ENCODE measurements at places on chromosomes 6 and 20.
A peak's percentile ranks its signal among the peaks of the same experiment; 100 is the strongest.

DNA sequence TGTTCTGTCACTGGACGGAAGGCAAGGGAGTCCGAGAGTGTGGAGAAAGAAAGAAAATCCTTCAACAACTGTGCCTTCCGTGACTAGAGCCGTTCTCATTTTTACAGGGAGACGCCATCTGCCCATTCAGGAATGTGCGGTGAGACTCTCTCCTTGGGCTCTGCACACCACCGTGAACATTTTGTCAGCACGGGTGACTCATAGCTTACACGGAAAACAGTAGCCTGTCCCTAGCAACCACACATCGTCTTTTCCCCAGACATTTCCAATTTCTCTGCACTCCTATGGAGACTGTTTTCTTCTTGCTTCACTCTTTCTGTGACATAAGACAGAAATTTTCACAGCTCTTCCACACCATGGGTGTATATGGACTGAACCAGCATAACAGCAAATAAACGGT, 55.1 kb downstream of the TBXT start:
- no peak for DNase-seq

DNA sequence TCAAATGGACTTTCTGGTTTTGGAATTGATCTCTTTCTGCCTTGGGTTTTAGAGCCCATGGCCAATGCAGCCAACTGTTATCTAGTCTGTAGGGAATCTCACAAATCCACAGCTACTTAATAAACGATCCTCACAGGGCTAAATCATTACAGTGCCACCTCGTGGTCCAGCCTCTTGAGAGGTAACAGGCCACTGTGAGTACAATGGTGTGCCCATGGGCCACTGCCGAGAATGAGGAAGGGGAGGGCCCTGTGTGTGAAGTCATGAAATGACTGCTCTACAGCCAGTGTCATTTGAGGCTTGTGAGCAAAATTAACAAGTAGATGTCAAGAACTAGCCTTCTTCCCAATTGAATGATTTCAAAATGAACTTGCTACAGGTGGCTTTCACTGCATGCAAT, 54.3 kb upstream of the GMPR start:
- DNase-seq, result no peak

GRCh38 chr6:144216668-144217218, 66.4 kb downstream of the STX11 start:
- DNase-seq, result no peak

DNA sequence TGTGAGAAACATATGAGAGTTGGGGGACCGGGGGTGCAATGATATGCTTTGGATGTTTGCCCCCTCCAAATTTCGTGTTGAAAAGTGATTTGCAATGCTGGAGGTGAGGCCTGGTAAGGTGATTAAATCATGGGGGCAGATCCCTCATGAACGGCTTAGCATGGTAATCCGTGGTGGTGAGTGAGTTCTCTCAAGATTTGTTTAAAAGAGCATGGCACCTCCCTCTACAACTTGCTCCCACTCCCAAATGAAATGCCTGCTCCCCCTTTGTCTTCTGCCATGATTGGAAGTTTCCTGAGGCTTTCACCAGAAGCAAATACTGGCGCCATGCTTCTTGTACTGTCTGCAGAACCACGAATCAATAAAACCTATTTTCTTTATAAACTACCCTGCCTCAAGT, 2.5 kb downstream of the DEK start:
- no peak for DNase-seq

GRCh38 chr6:155310596-155310995, 3.7 kb downstream of the TFB1M start:
- no peak for DNase-seq

DNA sequence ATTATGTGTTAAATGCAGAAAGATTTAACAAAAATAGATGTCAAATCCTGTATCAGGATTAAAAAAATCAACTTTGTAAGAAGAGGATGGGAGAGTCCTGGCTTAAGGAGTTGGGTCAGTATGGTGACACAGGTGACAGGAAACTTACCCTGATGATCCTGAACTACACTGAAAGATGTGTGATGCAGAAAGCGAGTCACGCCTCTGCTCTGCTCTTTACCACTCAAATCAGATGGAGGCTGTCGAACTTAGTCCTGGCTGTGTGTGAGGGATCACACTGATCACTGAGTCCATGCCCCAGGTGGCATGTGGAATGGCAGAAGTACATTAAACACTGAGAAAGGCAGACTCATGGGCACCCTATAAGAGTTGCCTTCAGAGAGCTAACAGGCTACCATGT, 92.9 kb downstream of the GJA10 start:
- DNase-seq, result no peak

- DNase-seq, result no peak
Measured at GRCh38 chr6:5398530-5398929, 137.2 kb downstream of the FARS2 start.

- DNase-seq, result peak; percentile 54
Measured at GRCh38 chr6:34243901-34244884, 4.6 kb downstream of the SMIM29 start.

DNA sequence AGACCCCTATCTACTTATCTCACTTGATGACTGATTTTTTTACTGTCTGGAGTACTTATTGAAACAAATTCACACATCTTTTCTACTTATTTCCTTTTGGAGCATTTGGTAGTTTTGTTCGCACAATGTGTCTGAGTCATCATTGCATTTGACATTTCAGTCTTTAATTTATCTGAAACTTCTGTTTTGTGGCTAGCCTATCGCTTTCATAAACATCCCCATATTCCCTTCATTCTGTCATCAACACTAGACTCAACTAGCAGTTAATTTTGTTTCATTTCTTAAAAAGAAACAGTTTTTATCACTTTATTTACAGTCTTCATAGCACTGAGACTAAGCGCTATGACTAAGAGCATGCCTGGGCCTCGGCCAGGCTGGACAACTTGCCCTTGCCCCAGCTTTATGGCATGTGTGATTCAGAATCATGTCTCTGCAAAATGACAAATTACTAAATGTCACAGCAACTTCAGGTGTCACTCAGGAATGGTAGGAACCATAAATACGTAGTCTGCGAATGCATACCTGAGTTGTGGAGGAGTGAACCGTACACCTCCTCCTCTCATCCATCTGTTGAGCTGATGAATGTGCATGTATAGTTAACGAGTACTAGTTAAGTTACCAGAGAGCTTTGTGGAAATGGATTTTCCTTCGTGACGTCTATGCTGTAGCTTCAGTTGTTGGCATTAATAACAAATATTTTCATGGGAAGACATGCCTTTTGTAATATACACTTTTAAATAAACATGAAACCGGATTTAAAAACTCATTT, 16.2 kb downstream of the L3MBTL3 start:
- peak; percentile 19 for DNase-seq

- no peak for DNase-seq
Measured at GRCh38 chr20:44896583-44896982, 11.1 kb downstream of the YWHAB start.
